Kasumi-1 (cell line): ENCODE measurements at places on chromosomes 1 and 21.
A peak's percentile ranks its signal among the peaks of the same experiment; 100 is the strongest.

DNA sequence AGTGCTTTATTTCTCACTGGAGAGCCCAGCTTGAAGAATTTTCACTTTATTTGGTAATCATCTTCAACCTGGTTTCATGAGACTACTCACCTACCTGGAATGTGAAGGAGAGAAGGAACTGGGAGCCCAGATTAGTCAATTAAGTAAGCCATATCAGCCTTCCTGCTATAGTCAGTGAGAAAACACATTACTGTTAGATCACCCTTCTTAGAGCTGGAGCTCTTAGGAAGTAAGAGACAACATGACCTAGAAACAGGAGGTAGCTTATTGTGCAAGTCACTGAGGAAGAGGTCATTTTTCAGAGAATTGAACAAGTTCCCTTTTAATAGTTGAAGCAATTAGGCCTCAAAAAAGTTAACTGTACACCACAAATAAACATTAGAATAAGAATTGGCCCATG lies 49.2 kb upstream of the TEKT2 start:
- peak; percentile 79 for DNase-seq

GRCh38 chr1:3651930-3652547 lies at the start of gene TP73:
Gene TP73 (plus strand): TSS chr1:3652516. CDS start chr1:3682366, 29,850 bp downstream.
- DNase-seq, result no peak

DNA sequence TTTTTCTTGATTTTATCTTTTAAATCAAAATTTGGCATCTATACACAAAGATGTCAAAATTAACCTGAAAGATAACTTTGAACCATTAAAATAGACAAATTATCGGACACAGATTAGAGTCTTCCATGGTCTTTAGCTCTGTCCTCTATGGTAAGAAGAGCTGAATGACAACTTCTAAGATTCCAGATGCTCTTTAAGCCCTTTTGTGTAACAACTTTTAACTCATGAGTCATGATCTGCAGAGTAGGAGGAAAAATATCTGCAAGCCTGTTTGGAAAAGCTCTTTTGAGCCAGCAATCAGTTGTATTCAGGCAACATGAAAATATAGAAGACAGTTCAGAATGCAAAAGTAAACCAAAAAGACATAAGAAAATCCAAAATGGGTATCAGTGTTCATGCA lies 37.8 kb downstream of the TTC13 start:
- no peak for DNase-seq

- DNase-seq, result no peak
Observed at GRCh38 chr1:200660719-200661118, 9.0 kb downstream of the DDX59 start.

DNA sequence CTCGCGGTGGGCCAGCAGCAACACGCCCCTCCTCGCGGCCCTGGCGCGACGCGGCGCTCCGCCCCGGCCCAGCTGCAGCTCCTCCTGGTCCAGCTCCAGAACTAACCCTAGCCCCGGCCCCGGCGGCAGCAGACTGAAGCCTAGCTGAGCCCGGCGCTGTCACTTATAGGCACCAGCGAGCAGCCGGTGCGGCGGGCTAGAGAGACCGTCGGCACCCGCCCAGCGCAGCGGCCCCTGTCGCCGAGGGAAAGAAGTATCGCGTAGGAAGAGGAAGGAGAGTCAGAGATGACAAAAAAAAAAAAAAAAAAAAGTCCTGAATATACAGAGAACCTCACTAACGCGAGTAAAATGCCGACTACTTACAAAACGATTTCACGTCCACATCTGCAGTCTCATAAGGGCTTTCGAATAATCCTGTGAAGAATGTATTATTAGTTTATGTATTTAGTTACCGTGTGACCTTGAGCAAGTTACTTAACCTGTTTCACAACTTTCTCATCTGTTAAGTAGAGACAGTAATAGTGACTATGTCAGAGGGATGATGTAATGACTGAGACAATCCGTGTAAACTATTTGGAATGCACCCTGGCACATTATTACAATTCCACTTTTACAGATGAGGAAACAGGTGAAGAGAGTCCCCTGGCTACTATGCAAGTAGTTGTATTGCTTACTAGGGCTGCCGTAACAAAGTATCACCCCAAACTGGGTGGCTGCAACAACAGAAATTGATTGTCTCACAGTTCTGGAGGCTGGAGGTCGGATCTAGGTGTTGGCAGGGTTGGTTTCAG lies at the start of gene SLC9A1:
Gene SLC9A1, minus strand, starts transcription at position 135 of the 791 bp plus-strand sequence. CDS start 791 bp downstream, outside the sequence.
- DNase-seq, result peak; percentile 90

DNA sequence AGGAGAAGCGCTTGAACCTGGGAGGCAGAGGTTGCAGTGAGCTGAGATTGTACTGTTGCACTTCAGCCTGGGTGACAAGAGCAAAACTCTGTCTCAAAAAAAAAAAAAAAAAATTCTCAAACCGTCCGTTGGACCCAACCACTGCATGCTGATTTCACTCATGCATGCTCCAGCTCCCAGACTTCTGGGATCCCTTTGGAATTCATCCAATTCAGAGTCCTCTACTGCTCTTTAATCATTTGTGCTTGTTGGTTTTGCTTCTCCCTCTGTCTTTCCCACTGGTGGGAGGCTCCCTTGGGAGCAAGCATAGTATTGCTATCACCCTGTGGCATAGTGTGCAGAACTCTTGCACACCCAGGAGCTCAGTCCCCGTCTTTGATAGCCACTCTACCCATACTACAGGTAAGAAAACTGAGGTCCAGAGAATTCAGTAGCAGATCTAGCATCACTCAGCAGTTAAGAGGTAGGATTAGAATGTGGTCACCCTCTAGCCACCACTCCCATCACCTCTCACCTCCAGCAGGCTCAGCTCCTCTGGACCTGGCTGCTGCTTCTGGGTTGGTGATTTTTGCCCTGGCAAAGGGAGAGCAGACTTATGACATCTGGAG lies 3.1 kb upstream of the LMNA start:
- DNase-seq, result no peak

DNA sequence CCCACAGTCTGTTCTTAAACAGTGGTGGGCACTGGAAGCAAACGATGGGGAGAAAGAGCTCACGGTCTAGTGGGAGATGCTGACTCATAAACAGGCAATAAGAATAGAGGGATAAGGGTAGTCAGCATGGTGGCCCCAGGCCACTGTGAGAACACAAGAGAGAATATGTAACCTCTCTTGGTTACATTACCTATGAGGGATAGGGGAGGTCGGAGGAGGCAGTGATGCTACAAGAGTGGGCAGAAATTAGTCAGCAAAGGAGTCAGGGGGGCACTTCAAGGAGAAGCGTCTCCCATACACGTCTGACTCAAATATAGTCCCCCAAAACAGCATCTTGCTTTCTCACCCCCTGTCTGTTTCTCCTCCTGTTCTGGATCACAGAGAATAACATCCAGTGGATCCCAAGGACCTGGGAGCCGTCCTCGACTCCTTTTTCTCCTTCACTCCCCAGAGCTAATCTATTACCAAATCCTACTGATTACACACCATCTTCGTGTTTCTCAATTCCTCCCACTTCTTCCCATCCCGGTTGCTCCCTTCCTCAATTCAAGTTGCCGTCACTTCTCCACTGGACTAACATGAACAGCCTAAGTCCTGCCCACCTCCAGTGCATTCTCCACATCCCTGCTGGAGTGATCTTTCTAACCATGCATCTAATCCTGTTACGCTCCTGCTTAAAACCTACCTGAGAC lies 2.1 kb downstream of the SLAMF8 start:
- no peak for DNase-seq

DNA sequence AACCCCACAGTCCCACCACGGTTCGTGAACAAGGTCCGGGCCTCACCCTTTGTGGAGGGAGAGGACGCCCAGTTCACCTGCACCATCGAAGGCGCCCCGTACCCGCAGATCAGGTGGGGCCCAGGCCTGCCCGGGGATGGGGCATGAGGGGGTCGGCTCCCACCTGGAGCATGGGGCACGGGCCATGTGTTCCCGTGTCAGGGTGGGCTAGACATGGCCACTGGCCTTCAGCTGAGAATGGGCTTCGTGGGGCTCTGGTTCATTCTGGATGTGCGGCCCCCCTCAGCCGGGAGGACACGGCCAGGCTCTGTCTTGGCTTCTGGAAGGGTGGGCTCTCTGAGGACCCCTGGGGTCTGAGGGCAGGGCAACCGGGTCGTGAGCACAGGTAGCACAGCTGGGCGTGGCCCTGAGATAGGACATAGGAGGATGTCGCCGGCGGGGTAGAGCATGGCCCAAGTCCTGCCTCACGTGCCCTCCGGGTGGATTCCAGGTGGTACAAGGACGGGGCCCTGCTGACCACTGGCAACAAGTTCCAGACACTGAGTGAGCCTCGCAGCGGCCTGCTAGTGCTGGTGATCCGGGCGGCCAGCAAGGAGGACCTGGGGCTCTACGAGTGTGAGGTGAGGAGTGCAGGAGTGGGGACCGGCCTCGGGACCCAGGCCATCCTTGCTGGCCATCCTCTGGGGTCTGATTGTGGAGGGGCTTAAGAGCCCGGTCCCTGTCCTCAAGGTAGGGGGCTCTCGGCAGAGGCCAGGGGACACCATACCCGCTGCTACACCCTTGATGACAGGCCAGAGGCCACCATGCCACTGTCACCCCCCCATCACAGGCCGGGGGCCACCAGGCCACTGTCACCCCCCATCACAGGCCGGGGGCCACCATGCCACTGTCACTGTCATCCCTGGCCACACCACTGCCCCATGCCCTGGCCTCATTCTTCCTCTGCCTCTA lies 55.5 kb downstream of the TRIM11 start:
- no peak for DNase-seq

GRCh38 chr1:2127187-2128145 lies 67.1 kb downstream of the FAAP20 start:
- DNase-seq, result peak; percentile 65

DNA sequence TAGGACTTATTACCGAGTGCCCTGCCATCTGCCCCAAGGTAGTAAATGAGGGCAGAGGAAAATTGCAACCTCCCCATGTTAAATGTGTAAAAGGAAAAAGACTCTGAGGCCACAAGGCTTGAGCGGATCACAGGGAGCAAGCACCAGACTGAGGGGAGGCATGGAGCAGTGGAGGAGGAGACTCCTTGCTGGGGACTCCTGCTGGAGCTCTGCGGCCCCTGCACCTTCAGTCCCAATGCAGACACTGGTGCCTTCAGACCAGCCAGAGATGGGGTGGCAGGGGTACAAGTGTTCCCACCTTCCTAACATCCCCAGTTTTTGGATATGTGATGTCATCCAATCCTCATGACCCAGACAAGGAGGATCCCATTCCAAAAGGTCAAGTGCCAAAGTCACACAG lies 128.4 kb upstream of the NGF start:
- no peak for DNase-seq

DNA sequence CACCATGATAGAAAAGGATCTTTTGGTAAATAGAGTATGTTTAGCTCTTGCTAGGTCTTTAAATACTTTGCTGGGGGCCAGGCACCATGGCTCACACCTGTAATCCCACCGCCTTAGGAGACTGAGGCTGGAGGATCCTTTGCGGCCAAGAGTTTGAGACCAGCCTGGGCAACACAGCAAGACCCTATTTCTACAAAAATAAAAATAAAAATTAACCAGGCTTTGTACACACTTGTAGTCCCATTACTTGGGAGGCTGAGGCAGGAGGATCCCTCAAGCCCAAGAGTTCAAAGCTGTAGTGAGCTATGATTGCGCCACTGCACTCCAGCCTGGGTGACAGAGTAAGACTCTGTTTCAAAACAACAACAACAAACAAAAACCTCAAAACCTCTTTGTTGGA lies 1.1 kb upstream of the KCNE2 start:
- no peak for DNase-seq

- no peak for DNase-seq
Observed at GRCh38 chr1:40844887-40845878, 17.0 kb downstream of the CITED4 start.

- DNase-seq, result no peak
Observed at GRCh38 chr1:108816049-108816893, 40.6 kb downstream of the AKNAD1 start.

GRCh38 chr21:46128106-46128932 lies 27.1 kb downstream of the FTCD start:
- DNase-seq, result no peak

DNA sequence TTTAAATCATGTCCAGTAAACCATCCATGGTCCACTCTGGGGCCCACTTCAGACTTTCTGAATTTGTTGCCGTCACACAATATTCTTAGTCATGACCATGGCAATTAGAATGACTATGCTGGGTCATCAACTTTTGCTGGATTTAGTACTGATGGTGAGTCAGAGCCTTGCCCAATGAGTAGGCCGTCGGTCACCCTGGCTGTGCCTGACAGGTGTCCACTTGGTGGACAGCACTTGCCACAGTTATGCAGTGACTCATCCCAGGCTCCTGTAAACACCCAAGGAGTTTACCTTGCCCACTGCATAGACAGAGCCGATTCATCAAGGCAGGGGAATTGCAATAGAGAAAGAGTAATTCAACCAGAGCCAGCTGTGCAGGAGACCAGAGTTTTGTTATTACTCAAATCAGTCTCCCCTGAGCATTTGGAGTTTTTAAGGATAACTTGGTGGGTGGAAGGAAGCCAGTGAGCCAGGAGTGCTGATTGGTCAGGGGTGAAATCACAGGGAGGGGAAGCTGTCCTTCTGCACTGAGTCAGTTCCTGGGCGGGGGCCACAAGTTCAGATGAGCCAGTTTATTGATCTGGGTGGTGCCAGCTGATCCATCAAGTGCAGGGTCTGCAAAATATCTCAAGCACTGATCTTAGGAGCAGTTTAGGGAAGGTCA lies 333.8 kb downstream of the PTPRU start:
- no peak for DNase-seq

DNA sequence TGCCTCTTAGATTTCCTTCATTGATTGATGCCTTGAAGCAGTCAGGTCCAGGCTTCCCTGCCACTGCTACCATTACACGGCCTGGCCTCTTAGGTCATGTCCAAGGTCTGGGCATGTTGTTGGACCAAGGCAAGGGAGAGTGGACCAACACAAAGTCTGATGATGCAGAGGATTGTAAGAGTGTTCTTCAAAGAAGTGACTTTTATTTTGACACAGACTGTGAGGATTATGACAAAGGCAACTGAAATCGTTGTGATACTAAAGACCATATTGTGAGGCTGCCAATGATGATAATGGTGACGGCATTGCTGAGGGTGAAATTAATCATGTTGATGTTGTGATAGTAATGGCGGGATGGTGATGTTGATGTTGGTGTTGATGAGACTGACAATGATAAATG lies 149.5 kb downstream of the GRIK3 start:
- no peak for DNase-seq

- no peak for DNase-seq
Observed at GRCh38 chr1:2277741-2278488, 49.8 kb downstream of the SKI start.

GRCh38 chr21:34979383-34979782 lies 69.7 kb downstream of the RUNX1 start:
- no peak for DNase-seq

DNA sequence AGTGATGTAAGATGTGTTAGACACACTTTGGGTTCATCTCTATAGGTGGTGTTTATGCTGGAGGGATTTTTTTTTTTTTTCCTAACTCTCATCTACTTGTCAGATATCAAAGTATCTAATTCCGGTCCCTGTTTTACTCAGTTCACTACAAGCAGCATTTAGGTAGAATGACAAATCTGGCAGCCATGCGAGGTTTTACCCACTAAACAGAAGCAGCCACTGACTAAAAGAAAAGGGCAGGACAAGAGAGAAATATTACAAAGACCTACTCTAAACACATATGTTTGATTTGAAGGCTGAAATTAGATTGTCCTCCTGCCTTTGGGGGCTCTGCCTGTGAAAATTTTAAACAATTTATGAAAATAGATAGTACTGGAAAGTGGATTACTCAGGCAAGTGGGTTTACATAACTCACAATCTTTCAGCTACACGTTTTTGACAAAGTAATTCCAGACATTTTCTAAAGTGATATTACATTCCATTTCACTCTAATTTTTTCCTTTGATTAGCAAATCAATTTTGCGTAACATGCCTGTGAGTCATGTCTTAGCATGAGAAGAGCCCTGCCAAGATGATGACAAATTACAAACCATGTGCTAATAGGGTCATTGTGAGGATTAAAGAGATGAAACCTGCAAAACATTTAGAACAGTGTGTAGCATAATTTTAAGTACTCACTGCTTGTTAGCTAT lies 172.6 kb downstream of the PLA2G4A start:
- no peak for DNase-seq
